Fibroblast of mammary gland (primary cell): ENCODE measurements at places on chromosomes 3 and 15.
A peak's percentile ranks its signal among the peaks of the same experiment; 100 is the strongest.

DNA sequence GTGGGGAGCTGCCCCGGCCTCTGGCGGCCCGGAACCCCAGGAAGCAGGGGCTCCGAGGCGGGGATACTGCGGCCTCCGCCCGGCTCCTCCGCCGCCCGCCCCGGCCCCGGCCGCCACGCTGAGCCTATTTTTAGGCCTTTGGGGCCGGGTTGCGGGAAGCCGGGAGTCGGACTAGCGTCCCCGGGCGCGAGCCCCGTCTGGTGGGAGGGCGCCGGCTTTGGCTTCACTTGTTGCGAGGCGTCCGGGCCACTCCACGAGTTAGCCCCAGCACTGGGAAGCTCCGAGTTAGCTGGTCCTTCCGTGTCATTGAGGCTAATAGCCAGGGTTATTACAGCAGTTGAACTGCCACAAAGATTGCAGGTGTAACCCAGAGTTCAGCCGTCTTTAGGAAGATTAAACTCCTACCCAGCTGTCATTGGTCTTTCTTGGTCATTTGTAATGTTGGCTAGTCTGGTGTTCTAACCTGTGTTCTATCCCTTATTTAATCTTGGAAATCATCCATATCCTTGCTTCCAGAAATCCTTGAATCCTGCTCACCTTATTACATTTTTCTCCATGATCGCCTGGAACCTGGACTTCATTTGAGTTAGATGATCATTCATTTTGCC, 791 bp downstream of the GYG1 start:
- peak; percentile 32 for DNase-seq

- no peak for DNase-seq
Observed at GRCh38 chr15:57228395-57228794, 147.9 kb upstream of the CGNL1 start.

DNA sequence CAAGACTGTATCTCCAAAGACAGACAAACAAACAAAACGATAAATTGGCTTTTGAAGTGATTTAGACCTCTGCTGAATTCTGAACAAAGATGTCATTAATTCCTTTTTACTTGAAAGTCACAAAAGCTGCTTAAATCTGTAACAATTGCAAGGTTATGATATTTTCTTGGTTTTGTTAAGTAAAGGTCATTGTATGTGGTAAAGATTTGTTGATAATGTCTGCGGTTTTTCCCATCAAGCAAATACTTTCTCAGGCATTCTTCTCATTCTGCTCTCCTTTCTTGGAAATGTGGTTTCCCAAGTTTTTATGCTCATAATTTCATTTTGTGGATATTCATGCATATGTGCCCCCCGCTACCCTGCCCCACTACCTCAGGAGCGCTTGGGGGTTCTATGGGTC, 116.5 kb downstream of the SLMAP start:
- DNase-seq: no peak

GRCh38 chr3:124986192-124987143, 51.9 kb upstream of the MUC13 start:
- DNase-seq: peak; percentile 95

- DNase-seq: no peak
Observed at GRCh38 chr3:140336465-140336864, 341.4 kb upstream of the TRIM42 start.
